ENCODE measurements at places on chromosomes 5 and 9.

- DNase-seq, result no peak
Observed at GRCh38 chr5:140038373-140038957, 4.6 kb downstream of the NRG2 start.

GRCh38 chr9:130465383-130466096 lies 20.8 kb downstream of the ASS1 start:
- DNase-seq, result no peak

- DNase-seq, result no peak
Observed at GRCh38 chr9:16626577-16627130, 243.8 kb downstream of the BNC2 start.

DNA sequence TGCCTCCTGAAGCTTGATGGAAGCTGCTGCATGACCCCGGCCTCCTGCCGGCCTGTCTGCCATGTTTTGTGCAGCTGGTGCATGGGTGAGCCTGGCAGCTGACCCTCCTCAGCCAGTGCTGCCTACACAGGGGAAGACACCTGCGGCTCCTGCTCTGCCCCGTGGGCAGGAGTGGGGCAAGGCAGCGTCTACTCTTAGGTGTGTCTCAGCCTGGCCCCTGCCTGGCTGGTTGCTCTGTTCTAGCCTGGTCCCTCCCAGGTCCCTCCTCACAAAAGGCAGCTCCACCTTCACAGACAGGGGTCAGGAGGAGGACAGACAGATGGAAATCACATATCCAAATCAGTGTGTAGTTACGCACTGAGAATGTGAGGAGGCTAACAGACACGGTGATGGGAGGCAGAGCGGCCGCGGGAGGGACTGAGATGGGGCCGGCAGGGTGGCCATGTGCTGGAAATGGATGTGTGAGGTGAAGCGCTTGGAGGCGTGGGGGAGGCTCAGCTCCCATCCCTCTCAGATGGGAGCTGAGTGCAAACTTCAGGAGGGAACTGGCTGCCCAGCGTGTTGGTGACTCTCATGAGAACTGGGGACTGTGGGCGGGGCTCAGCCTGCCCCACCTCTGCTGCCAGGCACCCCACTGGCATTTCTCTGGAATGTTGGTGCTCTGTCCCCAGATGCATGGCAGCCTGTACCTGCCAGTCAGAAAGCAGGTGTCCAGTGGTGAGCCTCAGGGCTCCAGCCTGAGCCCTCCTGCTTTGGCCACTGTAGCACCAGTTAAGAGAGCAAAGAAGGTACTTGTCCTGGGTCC lies 43.4 kb downstream of the PPARGC1B start:
- no peak for DNase-seq

All from omental fat pad (tissue), 4 donors.